ENCODE measurements at places on chromosomes 1 and 21. TPM values are rescaled to one million over a fixed set of nuclear protein-coding genes. Genes with fewer than 3 reads are reported as not detected.

The GREM2 gene
- total RNA-seq: 0.50 TPM

GRCh38 chr1:180157576-180158057 is 2.9 kb downstream of the QSOX1 start:
- DNase-seq: no peak

- DNase-seq: no peak
These were observed 38.8 kb upstream of the ANGPTL7 start for GRCh38 chr1:11150326-11150725.

DNA sequence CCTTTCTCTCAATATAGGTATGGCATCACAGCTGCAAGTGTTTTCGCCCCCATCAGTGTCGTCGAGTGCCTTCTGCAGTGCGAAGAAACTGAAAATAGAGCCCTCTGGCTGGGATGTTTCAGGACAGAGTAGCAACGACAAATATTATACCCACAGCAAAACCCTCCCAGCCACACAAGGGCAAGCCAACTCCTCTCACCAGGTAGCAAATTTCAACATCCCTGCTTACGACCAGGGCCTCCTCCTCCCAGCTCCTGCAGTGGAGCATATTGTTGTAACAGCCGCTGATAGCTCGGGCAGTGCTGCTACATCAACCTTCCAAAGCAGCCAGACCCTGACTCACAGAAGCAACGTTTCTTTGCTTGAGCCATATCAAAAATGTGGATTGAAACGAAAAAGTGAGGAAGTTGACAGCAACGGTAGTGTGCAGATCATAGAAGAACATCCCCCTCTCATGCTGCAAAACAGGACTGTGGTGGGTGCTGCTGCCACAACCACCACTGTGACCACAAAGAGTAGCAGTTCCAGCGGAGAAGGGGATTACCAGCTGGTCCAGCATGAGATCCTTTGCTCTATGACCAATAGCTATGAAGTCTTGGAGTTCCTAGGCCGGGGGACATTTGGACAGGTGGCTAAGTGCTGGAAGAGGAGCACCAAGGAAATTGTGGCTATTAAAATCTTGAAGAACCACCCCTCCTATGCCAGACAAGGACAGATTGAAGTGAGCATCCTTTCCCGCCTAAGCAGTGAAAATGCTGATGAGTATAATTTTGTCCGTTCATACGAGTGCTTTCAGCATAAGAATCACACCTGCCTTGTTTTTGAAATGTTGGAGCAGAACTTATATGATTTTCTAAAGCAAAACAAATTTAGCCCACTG is 11.5 kb downstream of the HIPK1 start:
- no peak for DNase-seq
